ENCODE measurements at places on chromosomes 12 and 14. TPM values are rescaled to one million over a fixed set of nuclear protein-coding genes. Genes with fewer than 3 reads are reported as not detected.

DNA sequence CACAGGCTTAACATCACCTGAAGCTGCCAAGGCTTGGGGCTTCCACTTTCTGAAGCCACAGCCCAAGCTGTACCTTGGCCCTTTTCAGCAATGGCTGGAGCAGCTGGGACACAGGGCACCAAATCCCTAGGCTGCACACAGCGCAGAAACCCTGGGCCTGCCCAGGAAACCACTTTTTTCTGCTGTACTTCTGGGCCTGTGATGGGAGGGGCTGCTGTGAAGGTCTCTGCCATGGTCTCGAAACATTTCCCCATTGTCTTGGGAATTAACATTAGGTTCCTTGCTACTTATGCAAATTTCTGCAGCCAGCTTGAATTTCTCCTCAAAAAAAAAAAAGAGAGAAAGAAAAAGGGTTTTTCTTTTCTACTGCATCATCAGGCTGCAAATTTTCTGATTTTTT, 219.1 kb downstream of the RPL10L start:
- DNase-seq, result no peak

Gene ITGB7
- 0.39 TPM for polyA plus RNA-seq

DNA sequence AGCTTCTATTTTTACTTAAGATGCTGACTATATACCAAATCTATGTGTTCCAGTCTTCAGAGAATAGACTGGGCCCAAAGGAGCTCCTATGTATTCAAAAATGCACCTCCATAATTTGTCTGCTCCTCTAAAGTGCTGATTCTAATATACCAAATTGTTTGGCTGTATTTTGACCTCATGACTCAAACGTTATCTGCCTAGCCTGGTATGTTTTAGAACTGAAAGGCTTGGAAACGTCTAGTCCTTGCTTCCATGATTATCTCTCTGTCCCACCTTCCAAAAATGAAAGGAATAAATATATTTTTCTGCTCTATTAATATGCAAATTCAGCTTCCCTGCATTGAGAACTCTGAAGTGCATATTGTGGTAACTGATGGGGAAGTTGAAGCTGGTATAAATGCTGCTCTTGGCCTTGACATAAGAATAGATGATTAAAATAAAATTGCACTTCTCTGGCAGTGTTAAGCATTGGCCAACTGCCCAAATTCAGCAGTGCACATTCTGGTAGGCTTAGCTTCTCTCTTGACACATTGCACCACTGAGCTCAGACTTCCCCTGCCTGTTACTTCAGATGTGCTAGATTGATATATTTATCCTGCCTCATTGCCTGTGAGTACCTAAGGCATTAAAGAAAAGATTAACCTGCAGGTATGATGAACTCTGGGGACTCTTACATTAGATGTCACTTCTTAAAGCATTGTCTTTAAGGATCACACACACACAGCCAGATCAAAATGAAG, 882.3 kb downstream of the RPS29 start:
- peak; percentile 93 for DNase-seq

GRCh38 chr12:31650918-31651317, 8.6 kb upstream of the ETFBKMT start:
- DNase-seq, result no peak

Gene MSRB3
- 2.8 TPM for polyA plus RNA-seq

Gene RNASE1
- 358 TPM for polyA plus RNA-seq

Gene TAMALIN
- 41.5 TPM for polyA plus RNA-seq

GRCh38 chr14:34354556-34354955, 107.5 kb downstream of the SPTSSA start:
- no peak for DNase-seq

GRCh38 chr12:1552911-1553491, 41.4 kb downstream of the FBXL14 start:
- DNase-seq, result no peak

- DNase-seq, result no peak
Observed at GRCh38 chr12:53365245-53365904, 14.6 kb upstream of the SP1 start.

Gene EPYC
- not detected for polyA plus RNA-seq

Gene SIX4
- 4.9 TPM for polyA plus RNA-seq

GRCh38 chr12:14779834-14780233, 23.4 kb downstream of the WBP11 start:
- no peak for DNase-seq

Gene RIN3
- polyA plus RNA-seq, result 4.5 TPM

- no peak for DNase-seq
Observed at GRCh38 chr12:53564278-53564677, 57.0 kb upstream of the NPFF start.

Gene ABCD2
- 0.46 TPM for polyA plus RNA-seq

- no peak for DNase-seq
Observed at GRCh38 chr12:28963554-28963953, 185.5 kb upstream of the FAR2 start.

DNA sequence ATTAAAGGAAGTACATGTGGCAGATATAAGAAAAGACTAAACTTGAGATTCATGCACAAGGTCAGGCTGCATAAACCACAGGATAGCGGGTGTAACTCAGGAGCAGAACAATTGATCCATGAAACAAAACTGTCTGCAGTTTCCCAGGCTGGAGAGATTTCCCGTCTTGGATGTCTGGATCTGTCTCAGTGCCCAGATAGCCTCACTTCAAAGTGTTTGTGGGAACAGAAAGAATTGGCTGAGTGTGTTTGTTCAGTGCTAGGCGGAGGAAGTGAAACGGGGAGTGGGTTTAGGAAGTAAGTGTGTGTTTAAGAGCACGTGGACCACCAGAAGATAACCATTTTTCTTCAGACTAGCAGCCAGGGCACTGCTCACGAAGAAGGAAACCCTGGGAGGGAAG, 1.4 kb upstream of the RNASE10 start:
- DNase-seq, result no peak

Gene OVCH1
- not detected for polyA plus RNA-seq

DNA sequence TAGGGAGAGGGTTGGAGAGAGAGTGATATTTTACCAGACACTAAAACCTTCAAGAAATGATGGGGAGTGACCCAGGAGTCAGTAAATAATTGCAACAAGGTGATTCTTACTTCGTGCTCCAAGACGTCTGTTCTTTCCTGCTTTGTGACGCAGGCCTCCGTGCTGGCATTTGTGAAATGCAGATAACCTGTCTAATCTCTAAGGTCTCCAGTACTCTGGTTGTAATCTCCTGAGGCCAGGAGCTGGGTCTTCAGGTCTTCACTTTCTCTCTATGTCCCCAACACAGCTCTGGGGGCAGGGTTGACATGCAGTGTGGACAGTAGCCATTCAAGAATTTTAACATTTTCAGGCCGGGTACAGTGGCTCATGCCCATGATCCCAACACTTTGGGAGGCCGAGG, 53.1 kb downstream of the CD9 start:
- no peak for DNase-seq

Gene GLS2
- 6.0 TPM for polyA plus RNA-seq

GRCh38 chr14:101125313-101125712, 221.8 kb upstream of the RTL1 start:
- no peak for DNase-seq

Gene SERPINA9
- not detected for polyA plus RNA-seq

DNA sequence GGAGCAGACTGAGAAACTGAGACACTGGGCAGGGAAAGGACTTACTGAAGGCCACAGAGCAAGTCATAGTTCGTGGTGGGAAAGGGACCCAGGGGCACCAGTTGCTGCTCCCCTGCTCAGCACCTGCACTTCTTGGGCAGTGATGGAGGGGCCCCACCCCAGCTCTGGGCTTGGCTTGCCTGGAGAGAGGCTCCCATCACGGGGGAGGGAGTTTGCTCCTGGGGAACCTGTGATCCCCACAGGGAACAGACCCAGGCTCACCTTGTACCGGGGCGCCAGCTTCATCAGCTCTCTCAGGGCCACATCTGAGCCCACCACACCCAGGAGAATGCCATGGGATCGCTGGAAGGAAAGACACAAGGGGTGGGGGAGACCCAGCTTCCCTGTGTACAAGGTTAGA, 39.8 kb downstream of the CACNA2D4 start:
- DNase-seq, result no peak

- no peak for DNase-seq
Observed at GRCh38 chr14:42112108-42112507, 505.4 kb downstream of the LRFN5 start.

Gene PLEK2
- polyA plus RNA-seq, result 1.8 TPM

Measured in brain (organoid and tissue), 16 donors.